ENCODE measurements at places on chromosomes 12 and 14.
A peak's percentile ranks its signal among the peaks of the same experiment; 100 is the strongest.

GRCh38 chr12:96995861-96996260, 88.8 kb downstream of the NEDD1 start:
- no peak for DNase-seq

DNA sequence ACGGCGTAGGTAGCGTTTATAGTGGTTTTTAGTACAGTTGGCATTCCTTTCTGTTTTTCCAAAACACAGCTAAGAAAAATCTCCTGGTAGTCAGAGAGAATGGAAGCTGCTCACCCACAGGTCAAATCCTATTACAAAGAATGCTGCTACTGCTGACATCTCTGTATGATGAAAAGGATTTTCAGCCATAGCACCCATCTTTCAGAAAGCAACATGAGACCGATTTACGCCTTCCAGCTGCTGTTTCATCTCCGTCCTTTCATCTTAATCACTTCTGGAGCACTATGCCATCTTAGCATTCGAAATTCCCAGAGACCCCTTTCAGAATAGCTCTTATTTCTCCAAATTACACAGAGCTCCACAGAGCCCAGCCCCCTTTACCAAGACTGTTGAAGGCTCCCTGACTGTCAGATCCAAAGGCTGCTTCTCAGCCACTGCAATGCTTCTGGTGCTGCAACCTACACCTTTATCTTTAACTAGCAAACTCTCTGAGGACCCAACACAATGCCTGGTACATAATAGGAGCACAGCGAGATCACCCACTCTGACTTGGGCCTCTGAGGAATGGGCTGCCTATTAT, 211.8 kb downstream of the NEDD1 start:
- no peak for DNase-seq

DNA sequence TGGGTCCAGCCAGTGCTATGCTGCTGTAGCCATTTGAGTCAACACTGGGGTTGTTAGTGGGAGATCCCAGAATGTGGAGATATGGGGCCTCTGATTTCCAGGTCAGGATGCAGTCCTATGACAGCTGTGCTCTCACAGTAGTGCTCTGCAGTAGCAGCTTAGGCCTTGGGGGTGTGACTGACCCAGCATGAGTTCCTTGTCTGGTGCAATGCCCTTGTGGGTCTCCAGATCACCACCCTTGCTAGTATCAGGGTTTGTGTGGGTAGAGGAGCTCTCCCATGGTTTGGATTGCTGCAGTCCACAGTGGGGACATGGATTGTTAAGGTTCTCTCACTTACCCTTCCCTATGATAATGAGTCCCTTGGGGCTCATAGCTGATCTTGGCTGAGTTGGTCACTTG, 113.7 kb downstream of the RAD51B start:
- DNase-seq = no peak

DNA sequence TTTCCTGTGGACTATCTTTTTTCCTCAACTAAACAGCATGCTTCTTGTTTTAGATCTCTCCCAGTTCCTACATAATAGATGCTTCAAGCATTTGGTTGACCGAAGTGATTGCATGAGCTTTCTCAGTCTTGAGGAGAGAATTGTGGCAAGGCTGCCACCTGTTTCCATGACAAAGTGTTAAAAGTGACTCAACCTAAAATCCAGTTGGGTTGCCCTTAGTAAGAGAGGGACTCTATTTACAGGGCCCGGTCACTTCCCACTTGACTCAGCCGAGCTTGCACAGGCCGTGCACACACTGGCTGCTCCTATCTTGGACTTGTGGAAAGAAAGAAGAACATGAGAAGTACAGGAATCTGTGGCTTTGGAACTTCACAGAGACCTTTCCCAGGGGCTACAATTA, 2.1 kb upstream of the B4GALNT3 start:
- no peak for DNase-seq

DNA sequence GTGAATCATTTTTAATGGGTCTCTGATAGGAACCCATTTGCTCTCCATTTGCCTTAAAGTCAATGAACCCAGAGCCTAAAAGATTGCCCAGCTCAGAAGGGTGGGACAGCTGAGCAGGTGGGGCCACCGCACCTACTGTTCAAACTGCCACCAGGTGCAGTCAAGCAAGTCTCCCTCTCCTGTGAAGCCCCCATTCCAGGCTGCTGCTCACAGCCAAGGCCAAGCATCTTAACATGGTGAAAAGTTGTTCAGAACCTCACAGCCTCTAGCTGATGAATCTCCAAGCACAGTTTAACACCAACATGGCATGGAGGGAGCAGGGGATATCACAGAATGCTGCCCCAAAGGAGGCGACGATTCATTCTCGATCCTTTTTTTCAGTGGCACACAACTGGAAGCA, 29.5 kb downstream of the ANO2 start:
- DNase-seq = no peak

DNA sequence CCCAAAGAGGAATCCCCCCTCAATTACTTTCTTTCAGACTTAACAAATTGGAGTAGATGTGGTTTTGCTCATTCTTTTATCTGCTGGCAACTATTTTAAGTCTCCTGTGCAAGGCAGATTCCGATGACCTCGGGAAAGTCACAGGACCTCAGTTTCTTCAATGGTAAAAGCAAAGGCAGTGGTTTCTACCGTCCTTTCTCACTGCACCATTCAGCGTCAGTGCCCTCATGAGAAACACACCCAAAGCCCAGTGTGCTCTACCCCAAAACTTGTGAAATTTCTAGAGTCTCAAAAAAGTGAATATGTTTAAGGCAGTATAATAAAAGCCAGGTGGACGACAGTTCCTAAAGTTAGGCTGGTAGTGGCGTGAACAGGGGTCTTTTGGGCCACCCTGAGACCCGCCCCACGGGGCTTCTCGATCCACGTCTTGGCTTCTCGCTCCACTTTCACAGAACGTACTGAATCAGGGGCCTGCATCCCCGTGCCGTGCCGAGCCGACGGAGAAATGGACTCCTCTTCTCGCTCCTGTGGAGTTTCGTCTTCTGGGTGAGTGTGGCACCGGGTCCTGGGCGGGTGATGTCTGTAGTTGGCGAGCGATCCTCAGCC, 1.3 kb upstream of the ARHGAP5 start:
- DNase-seq = peak; percentile 34

Data from HEK293T (cell line).